ENCODE measurements at places on chromosomes 6 and 20. TPM values are rescaled to one million over a fixed set of nuclear protein-coding genes. Genes with fewer than 3 reads are reported as not detected.

TRIM40 gene
- not detected for total RNA-seq

MOXD1 gene
- total RNA-seq = not detected

DNA sequence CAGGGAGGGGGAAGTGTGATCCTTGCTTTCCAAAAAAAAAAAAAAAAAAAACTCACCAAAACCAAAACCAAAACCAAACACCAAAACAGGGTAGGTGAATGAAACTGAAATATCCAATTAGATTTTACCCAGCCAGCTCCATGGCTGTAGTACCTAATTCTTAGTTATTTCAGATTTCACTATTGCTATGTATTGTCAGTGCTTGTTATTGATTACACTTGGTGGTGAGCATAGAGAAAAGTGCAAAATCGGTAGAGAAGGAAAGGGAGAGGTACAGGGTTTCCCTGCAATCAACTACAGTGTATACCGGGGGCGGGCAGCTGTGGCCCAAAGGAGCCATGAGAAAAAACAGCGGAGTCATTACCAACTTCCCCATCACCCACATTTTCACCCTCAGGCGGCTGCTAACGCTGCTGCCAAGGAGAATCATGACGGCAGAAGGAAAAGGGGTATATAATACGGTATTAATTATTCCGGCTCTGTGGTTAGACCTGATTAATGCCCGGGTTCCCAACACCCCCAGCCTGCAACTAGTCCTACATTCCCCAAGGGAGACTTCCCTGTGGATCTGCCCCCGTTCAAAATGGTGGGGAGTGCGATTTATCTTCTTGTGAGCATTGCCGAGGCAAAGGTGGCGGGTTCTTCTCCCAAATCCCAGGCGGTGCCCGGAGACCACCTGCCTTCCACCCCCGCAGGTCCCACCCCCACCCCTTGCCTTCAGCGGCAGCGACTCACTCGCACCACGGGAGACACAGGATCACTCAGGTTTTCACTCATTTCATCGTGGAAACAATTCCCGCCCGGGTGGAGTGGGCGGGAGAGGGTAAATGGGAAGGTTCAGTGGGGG is at the start of gene C6orf62:
Gene C6orf62 (minus strand): TSS at position 30 of the 847 bp plus-strand sequence. CDS start 486 bp downstream, outside the sequence.
- H3K27me3 ChIP-seq = no peaks in the 10 kb centered on the region
- peaks cover 58% of the 10 kb centered on the region for H3K36me3 ChIP-seq
- peak within 1 kb of the TSS; percentile 100 for H3K27ac ChIP-seq
- peak; percentile 50 for DNase-seq
- peak within 1 kb of the TSS; percentile 99 for H3K4me3 ChIP-seq

GRCh38 chr6:144647406-144647964 is 362.4 kb downstream of the UTRN start:
- H3K4me3 ChIP-seq = no peak overlapping the region
- no peak overlapping the region for H3K27ac ChIP-seq
- peaks cover 10% of the 10 kb centered on the region for H3K36me3 ChIP-seq
- no peak for DNase-seq
- H3K27me3 ChIP-seq = no peaks in the 10 kb centered on the region

DNA sequence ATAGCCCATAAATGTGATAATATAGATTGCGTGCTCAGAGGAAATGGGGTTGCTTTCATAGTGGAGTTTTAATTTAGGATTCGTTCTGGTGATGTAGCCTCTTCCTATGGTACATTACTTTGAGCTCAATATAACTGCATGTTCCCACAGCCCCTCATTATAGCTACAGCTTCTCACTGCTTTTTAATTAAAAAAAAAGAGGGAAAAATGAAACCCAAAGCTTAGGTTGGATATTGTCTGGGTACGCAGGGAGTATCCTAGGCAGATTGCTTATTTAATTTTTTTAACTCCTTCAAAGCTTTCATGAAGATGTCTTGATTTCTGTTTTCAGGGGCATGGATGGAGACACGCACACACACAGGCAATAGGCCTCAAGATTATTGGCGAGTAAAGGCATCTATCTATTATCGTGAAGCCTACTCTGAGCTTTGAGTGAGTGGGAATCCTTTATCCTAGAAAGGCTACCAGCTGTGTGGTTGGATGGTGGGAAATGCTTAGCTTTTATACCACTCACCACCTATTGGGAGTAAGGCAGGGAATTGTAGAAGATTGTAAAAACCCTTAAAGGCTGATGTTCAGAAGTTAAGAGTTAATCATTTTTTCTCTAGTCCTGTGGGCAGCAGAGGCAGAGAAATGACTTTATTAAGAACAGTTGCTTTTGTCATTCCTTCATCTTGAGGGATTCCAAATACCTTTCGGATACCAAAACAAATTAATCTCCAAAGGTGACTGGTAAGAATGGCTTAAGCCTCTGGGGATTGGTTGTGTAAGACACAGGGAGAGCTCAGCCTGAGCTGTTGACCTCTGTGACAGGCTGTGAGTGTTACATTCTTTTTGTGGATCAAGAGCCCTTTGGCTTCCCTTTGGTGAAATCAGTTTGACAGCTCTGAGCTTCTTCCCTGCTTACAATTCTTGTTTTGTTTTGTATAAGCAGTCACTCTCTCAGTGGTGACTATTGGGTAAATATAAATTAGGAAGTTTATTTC is 33.4 kb downstream of the CTNNBL1 start:
- DNase-seq = no peak
- peaks cover 7% of the 10 kb centered on the region for H3K36me3 ChIP-seq
- H3K4me3 ChIP-seq = no peak overlapping the region
- H3K27me3 ChIP-seq = no peaks in the 10 kb centered on the region
